Aorta (tissue), 5 donors: ENCODE measurements at places on chromosomes 12 and 14. TPM values are rescaled to one million over a fixed set of nuclear protein-coding genes. Genes with fewer than 3 reads are reported as not detected.
A peak's percentile ranks its signal among the peaks of the same experiment; 100 is the strongest.

DNA sequence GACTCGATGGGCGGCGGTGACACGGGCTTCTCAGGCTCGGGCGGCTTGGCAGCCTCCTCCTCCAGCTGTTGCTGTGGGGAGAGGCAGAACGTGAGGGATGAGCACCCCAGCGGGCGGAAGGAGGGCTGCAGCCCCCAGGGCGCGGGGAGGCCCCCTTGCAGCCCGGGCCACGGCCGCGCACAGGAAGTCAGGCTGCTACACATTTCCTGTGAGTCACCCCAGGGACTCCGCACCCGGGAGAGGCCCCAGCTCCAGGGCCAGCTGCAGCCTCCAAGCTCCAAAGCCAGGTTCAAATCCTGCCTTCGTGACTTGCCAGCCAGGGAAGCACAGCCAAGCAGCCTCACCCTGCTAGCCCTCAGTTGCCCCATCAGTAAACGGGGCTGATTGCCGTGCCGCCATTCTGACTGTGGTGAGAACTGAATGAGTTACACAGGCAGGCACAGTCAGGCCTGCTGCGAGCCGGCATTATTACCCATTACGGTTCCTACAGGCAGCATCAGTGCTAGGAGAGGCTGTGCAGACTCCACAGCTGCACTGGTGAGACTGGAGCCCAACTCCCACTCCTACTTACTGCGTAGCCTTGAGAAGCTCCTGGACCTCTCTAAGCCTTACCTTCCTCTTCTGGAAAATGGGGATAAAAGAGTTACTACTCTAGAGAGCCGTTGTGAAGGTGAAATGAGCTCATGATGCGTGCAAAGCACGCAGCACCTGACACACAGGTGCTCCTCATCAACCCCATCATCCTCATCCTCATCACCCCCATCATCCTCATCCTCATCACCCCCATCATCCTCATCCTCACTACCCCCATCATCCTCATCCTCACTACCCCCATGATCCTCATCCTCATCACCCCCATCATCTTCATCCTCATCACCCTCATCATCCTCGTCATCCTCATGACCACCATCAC is 100.9 kb downstream of the NCOR2 start:
- H3K27me3 ChIP-seq, result no peaks in the 10 kb centered on the region
- H3K4me3 ChIP-seq, result no peak overlapping the region
- no peaks in the 10 kb centered on the region for H3K4me1 ChIP-seq
- H3K36me3 ChIP-seq, result no peaks in the 10 kb centered on the region
- no peak overlapping the region for H3K27ac ChIP-seq

GRCh38 chr12:113658006-113658655 is 186.5 kb upstream of the LHX5 start:
- no peaks in the 10 kb centered on the region for H3K27me3 ChIP-seq
- no peak overlapping the region for H3K27ac ChIP-seq

DNA sequence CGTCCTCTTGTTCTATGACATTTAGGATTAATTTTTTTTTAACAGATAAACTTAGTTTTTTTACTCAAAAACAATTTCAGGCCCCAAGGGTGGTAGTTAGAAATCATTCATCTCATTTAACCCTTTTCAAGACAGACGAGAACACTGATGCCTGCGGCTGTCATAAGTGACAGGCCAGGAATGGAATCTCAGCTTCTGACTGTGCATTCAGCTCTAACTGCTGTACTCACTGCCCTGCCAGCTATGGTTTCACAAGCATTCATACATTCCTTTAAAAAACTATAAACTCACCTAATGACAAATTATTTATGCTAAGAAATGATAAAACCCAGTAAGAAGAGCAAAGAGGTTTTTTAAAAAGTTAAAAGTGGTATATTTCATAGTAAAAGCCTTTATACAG is 8.8 kb downstream of the DENND5B start:
- no peaks in the 10 kb centered on the region for H3K4me1 ChIP-seq
- H3K4me3 ChIP-seq, result no peak overlapping the region
- no peak overlapping the region for H3K27ac ChIP-seq
- H3K36me3 ChIP-seq, result no peaks in the 10 kb centered on the region
- no peaks in the 10 kb centered on the region for H3K27me3 ChIP-seq

GRCh38 chr12:3594966-3595365 is 104.0 kb downstream of the PRMT8 start:
- DNase-seq, result peak; percentile 24
- no peaks in the 10 kb centered on the region for H3K4me1 ChIP-seq
- no peaks in the 10 kb centered on the region for H3K36me3 ChIP-seq
- H3K27me3 ChIP-seq, result no peaks in the 10 kb centered on the region
- no peak overlapping the region for H3K4me3 ChIP-seq
- no peak overlapping the region for H3K27ac ChIP-seq

EGLN3 gene
- 23.9 TPM for total RNA-seq

ANO4 gene
- 0.32 TPM for total RNA-seq

GAS2L3 gene
- total RNA-seq, result 19.6 TPM
